ENCODE measurements at places on chromosomes 2 and 18.

DNA sequence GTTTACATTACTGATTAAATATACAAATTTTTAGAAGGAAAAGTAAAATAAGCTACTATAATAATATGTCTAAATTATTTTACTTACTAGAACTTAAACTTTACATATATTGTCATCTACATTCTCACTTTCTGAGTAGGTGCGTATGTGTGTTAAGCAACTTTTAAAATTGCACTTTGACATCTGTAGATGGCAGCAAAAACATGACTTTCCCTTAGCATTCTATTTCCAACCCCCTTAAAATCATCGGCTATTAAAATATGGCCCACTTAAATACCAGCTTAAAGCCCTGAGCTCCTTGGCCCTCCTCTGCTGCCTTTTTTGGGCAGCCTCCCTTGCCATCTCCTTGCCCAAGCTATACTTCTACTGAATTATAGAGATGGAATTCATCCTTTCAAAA is 78.0 kb downstream of the UPP2 start:
- no peak for DNase-seq

DNA sequence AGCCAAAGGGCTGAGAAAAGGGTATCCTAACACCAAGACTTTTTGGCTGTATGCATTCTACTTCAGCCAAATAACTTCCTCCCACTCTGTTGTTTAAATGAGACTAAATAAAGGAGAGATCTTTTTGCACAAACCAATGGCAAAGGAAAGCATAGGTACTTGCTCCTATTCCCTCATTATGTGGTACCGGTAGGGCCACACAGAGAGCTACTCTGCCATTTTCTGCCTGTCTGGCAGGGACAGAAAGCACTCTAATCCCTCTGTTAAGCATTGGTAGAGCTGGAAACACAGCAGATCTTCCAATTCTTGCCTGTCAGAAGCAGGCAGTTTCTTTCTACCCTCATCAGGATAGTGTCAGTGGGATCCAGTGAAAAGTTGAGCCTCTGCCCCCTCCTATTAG is 918.3 kb upstream of the TMEFF2 start:
- DNase-seq, result no peak

DNA sequence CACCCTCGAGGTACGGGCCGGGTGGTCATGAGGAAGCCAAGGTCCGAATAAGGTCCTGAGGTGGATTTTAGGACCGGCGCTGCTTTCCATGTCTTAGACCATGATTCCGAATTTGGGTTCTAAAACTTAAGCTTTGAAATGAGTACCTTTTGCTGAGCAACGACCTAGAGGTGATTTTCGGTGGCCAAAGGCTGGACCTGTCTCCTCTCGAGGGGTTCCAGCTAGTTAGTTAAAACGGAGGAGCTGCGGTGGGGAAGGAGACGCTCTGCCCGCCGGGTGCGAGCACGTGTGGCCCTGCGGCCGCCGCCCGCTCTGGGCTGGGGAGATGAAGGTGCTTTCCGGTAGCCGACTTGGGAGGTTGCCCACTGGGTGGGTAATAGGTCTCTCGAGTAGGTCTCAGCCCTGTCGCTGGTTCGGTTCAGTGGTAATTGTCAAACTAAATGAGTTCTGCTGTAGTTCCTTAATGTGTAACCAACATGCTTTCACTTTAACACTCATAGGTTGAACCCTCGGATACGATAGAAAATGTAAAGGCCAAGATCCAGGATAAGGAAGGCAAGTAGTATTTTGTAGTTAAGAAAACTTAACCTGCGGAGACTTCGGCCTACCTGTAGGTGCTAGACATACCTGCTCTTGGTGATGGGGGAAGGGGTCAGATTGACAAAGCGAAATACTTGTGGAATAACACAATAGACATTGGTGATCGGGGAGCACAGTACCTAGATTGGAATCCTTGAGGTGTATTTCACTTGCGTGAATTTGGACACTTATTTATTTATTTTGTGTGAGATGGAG is 572 bp downstream of the RPS27A start:
- DNase-seq, result peak; percentile 34

- DNase-seq, result no peak
These were observed 1491.2 kb downstream of the LRP1B start for GRCh38 chr2:140639628-140640027.

DNA sequence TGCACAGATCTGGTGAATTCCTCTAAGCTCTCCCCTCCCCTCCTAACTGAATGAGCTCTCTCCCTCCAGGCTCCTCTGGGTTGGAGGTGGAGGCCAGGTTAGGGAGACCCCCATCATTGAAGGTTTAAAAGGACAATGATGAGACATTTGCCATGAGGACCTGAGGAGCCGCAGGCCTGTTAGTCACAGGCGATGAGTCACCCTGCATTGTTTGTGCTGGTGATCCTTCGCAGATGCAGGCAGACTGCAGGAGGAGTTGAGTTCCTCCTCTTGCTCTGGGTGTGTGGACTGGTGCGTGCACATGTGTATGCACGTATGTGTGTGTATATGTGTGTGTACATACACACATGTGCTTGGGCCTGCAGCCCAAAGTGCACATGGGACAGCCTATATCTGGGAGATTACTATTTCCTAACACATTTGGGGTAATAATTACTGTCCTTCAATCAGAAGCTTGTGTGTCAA is 42.0 kb downstream of the MCFD2 start:
- DNase-seq, result peak; percentile 11

GRCh38 chr18:13309031-13309747 is 90.6 kb downstream of the LDLRAD4 start:
- no peak for DNase-seq

DNA sequence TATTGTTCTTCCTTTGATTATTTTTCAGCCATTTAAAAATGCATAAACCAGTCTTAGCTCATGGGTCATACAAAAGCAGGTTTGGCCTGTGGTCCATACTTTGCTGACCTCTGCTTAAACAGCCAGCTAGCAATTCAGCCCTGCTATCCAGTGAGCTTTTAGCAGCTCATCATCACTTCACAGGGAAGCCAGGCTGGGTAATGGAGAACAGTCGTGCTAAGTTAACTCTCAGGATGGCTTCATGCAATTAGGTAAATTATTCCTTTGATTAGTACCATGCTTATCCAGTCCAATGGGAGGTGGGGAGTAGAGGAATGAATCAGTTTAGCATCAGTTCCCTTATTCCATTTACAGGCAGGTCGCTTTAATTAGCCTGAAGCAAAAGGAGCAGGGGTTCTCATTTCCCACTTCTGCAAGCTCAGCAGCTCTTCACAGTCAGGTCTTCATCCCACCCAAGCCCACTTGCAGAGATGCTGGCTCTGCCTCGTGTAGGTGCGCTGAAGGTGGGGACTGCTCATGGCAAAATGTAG is 109.8 kb upstream of the ALPP start:
- DNase-seq, result no peak

GRCh38 chr18:68925268-68925667 is 127.4 kb downstream of the CCDC102B start:
- DNase-seq, result no peak

DNA sequence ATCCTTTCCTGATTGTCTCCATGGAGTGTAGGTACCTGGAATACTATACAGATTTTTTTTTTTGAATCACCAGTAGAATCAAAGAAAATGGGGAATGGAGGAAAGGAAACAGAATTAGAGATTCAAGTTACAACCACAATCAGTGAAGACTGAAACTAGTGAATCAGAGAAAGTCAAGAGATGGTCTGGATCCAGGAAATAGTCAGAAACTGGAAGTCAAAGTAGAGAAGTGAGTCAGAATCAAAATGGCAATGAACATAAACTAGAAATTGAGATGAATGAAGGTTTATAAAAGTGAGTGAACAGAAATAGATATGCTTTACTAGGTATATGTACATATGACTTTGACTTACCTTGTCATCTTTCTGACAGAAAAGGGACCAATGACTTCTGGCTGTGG is 579.0 kb downstream of the PLCL1 start:
- DNase-seq, result no peak

GRCh38 chr18:48080546-48080945 is 150.1 kb upstream of the SMAD2 start:
- no peak for DNase-seq

DNA sequence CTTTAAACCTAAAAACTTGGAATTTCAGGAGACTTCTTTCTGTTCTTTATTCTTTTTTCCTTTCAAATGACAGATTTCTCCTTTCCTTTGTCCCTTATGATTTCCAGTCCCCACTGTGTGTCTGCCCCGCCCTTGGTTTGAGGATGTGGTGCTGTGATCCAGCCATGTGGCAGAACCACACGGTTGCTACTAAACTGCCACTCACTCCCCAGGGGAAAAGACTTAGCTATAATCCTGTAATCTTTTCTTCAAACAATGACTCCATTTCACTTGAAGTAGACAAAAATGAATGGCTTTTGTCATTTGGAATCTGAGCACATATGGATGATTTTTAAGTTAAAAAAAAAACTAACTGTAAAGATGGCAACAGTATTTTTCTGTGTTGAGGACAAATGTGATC is 76.2 kb upstream of the STAM2 start:
- no peak for DNase-seq

Measured in activated T-cell treated with anti-CD3 and anti-CD28 coated beads for 4 hours (primary cell).